ENCODE measurements at places on chromosomes 2 and 18.

DNA sequence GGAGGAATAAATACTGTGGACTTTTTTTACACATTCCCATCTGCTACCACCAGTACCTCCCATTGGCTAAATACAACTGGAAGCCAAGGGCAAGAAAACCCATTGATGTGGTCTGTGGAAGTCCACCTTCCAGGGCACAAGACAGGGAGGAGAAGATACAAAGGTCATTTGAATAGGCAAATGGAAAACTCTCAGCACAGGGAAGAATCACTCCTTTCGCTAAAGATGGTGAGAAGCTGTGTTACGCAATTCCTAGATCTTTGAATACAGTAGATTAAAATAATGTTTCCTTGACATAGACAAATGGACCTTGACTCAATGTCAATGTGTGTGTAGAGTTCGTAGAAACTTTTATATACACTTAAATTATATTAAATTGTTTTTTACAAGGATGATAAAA is 70.9 kb upstream of the ERBB4 start:
- no peak for DNase-seq

- no peak for DNase-seq
These were observed 889 bp downstream of the ZC3H15 start for GRCh38 chr2:186486651-186487647.

DNA sequence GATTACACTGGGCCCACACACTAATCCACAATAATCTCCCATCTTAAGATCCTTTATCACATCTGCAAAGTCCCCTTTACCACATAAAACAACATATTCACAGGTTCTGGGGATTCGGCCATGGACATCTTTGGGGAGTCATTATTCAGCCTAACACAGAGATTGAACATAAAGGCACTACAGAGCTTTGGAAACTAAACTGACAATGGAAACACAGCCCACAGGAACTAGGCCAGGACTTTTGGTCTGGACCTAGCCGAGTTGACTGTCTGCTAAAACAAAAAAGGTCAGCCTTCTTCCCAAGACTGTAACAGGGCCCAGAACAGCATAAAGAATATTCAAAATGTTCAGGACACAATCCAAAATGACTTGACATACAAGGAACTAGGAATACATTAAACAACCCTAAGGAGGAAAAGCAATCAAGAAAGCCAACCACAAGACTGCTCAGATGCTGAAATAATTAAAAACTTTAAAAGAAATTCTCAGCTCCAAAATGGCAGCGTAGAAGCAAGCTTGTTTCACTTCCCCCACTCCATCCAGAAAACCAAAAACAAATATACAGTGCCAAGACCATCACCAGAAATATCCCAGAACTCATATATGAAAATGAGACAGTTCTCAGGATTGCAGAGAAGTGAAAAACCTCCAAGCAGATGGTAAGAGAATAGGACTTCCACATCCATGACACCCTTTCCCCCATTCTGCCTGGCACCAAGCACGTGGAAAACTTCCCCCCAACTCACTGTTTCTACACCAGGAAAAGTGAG is 207.8 kb downstream of the ATAD2B start:
- DNase-seq = no peak

GRCh38 chr18:7987284-7987976 is 420.3 kb downstream of the PTPRM start:
- DNase-seq = no peak

- no peak for DNase-seq
These were observed 364.3 kb downstream of the RNF144A start for GRCh38 chr2:7281231-7282201.

DNA sequence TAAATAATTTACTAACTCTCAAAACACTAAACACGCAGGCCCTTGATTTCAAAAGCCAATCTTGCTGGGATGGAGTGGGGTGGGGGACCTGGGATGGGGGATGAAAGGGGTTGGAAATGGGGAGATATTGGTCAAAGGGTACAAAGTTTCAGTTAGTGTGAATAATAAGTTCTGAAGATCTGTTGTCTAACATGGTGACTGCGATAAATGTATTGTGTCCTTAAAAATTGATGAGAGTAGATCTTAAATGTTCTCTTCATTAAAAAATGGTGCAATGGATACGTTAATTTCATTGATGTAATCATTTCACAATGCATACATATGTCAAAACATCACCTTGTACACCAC is 505 bp upstream of the ACYP2 start:
- DNase-seq = no peak

- no peak for DNase-seq
These were observed 166.8 kb downstream of the DCDC2C start for GRCh38 chr2:3870222-3870621.

DNA sequence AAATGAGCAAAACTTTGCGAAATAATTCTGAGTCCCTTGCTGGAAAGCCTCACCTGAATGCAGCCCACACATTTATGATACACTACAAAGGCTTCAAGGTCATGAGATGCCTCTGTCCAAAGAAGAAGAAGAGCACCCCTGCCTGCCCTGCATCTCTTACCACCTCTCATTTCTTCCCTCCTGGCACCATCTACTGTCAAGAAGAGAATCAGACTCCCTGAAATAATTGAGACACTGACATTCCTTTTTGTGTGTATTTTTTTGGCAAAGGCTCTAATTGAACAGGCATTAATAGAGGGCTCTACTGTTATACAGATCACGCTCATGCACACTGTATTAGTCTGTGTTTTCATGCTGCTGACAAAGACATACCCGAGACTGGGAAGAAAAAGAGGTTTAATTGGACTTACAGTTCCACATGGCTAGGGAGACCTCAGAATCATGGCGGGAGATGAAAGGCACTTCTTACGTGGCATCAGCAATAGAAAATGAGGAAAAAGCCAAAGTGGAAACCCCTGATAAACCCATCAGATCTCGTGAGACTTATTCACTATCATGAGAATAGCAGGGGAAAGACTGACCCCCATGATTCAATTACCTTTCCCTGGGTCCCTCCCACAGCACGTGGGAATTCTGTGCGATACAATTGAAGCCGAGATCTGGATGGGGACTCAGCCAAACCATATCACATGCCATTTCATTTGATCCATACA is 176.3 kb downstream of the ALPK2 start:
- no peak for DNase-seq

GRCh38 chr2:187936228-187936627 is 355.4 kb upstream of the GULP1 start:
- DNase-seq = no peak

GRCh38 chr2:144683966-144684365 is 164.0 kb upstream of the ZEB2 start:
- no peak for DNase-seq

DNA sequence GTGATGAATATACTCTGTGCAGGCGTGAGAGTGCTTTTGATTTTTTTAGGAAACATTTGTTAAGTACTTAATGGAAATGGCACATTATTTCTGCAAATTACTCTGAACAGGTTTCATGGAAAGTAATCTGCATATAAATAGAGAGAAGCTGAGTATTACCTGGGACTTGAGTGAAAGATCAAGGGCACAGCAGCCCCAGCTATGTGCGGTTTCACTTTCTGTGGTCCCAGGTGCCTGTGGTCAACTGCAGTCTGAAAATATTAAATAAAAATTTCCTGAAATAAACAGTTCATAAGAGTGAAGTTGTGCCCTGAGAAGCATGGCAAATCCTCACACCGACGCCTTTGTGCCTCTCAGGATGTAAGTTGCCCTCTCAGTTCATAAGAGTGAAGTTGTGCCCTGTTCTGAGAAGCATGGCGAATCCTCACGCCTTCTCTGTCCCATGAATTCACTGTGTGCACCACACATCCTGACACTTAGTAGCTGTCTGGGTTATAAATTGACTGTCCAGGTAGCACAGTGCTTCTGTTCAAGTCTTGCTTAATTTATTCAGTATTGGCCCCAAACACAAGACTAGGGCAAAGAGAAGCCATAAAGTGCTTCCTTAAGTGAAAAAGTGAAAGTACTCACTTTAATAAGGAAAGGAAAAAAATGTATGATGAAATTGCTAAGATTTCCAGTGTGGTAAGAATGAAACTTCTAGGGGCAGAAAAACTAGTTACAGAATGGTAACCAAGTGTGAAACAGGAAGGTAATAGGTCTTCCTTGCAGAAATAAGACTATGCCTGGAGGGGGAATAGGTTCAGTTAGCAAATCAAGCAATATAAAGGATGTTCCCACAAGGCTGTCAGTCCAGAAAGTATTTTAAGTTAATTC is 4.3 kb upstream of the SNTG2 start:
- DNase-seq = no peak

GRCh38 chr2:181311837-181312236 is 145.3 kb upstream of the ITGA4 start:
- no peak for DNase-seq

GRCh38 chr2:12120281-12121150 is 374.1 kb downstream of the LPIN1 start:
- DNase-seq = no peak

DNA sequence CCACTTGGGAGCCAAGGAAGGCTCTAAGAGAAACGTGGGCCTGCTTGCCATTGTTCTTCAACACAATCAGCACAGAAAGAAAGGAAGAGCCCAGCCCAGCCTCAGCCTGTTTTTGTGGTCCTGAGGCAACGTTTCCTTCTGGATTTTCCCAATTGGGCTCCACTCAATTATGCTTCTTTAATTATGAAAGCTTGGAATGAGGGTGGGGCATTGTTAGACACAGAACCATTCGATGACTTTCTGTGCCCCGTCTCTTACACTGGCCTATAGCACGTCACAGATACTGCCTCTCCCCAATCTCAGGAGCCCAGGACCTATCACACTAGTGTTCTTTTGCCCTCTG is 207.4 kb downstream of the ZFP36L2 start:
- DNase-seq = no peak

GRCh38 chr2:160168878-160169277 is 31.2 kb downstream of the ITGB6 start:
- no peak for DNase-seq

- no peak for DNase-seq
These were observed 153.7 kb downstream of the SOX11 start for GRCh38 chr2:5845798-5846330.

- DNase-seq = no peak
These were observed 54.5 kb downstream of the USP37 start for GRCh38 chr2:218513676-218514075.

GRCh38 chr2:236403811-236404210 is 139.6 kb upstream of the ASB18 start:
- no peak for DNase-seq

GRCh38 chr2:195509551-195509950 is 147.5 kb upstream of the SLC39A10 start:
- DNase-seq = no peak

DNA sequence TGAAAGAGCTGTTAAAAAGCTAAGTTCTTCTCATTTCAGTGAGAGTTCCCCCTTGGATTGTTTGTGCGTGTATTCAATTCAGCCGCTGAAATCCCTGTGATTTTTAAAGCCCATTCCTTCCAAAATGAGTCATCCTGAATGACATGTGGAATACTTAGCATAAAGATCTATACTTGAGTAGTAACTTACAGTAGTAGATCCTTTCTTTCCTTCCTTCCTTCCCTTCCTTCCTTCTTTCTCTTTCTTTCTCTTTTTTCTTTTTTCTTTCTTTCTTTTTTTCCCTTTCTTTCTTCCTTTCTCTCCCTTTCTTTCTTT is 18.2 kb upstream of the SOX11 start:
- DNase-seq = no peak

DNA sequence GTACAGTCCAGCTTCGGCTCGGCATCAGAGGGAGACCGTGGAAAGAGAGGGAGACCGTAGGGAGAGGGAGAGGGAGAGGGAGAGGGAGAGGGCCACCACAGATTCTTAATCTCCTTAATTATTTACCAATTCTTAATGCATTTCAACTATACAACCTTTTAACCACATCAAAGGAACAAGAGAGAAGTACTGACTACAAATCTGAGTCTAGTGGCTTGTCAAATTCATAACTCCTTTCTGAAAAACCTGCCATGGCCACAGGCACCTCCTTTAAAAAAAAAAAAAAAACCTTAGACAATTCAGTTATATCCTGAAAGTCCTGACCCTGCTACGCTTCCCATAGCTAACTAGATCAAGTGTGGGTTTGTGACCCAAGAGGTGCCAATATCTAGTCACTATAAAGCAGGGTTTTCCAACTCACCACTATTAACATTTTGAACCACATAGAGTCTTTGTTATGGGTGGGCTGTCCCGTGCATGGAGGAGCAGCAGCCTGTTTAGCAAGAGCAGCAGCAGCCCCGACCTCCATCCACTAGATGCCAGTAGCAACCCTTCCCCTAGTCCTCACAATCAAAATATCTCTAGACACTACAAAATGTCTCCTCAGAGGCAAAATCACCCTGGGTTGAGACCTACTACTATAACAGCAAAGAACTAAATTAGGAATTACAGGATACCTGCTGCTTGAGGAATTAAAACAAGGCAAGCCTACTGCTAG is 6.8 kb downstream of the ESCO1 start:
- no peak for DNase-seq

GRCh38 chr2:54336977-54337255 is 80.9 kb upstream of the TSPYL6 start:
- DNase-seq = no peak

DNA sequence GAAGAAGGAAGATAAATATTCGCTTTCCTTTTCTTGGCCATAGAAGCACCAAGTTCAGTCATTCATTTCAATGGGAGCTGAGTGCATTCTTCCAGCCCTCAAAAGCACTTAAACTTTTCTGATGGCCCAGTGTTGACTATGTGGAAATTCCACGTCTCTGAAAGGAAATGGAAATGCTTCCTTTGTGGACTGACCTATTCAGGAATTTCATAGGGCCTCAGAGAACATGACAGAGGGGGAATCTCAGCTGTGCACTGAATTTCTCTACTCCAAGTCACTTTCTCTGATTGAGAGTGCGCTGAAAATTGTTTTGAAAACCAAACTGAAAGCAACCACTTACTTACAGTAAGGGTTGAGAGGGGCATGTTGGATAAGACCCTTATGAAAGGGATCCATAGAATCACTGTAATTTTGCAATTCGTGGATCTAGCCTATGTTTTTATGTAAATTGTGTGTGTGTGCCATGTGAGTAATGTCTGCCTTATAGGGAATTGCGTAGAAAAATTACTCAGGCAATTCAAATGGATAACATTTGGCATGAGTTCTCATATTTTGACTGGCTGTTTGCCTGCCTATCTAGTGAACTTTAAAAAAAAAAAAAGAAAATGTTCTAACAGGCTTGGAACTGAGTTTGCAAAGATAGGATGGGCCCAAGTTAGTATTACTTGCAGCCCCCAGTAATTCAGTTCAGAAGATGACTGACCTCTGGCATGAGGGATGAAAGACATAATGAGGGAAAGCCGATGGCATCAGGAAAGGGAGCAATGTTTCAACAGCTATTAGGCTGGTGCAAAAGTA is 437.0 kb downstream of the PTPRM start:
- no peak for DNase-seq

Measured in stimulated activated CD8-positive, alpha-beta memory T cell treated with anti-CD3 and anti-CD28 coated beads, Interleukin-12 subunit alpha, Interleukin-12 subunit beta, amount 100 ng/mL, for 1 hour (primary cell).